ENCODE measurements at places on chromosomes 1 and 21.

DNA sequence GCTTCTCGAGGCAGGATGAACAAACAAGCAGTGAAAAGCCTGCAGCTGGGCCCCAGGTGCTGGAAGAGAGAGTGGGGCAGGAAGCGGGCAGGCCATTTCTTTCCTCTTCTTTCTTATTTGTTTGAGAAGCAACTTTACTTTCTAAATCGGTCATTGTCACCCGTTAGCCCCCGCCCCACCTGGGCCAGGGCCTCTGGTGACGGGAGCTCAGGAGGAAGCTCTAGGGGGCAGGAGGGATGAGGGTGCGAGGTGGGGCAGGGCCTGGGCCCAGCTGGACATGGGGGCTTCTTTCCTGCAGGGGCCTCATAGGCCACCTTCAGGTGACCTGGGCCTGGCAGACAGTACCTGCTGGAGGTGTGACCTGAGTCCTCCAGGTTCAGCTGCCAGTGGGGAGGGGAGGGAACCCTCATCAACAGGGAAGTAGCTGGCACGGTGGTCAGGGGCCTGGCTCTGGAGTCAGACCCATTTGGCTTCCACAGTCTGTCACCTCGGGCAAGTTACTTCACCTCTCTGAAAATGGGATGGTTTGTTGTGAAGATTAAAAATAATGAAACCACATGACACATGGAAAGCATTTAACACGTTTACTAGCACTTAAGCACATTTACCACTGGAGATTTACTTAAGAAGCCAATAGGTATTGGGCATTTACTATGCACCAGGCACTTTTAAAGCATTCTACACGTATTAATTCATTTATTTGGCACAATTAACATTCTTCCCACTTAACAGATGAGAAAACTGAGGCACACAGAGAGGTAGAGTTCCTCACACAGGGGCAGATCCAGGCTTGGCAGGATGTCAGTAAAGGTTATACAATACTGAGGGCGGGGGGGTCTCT lies 54.1 kb upstream of the ID3 start:
- no peak for DNase-seq

GRCh38 chr1:197200272-197200899 lies 53.9 kb upstream of the ASPM start:
- DNase-seq = no peak

DNA sequence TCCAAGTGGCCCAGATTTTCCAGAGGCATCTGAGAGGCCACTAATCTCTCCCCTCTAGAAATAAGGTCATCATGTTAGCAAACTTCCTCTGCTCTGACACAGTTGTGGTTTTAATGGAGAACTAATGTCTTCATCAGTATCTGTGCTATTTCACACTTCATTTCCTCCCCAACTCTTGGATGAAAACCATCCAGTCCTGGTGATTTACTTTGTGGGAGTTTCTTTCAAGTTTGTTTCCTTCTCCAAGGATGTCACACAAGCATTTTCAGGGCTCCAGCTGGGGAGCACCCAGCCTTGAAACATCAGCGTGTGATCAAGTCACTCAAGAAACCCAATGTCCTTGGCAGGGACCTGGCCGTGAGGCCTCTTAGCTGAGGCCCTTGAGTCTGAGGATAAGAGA lies 38.8 kb downstream of the TBX15 start:
- no peak for DNase-seq

- DNase-seq = no peak
Measured at GRCh38 chr1:17346046-17346789, 25.8 kb upstream of the PADI6 start.

DNA sequence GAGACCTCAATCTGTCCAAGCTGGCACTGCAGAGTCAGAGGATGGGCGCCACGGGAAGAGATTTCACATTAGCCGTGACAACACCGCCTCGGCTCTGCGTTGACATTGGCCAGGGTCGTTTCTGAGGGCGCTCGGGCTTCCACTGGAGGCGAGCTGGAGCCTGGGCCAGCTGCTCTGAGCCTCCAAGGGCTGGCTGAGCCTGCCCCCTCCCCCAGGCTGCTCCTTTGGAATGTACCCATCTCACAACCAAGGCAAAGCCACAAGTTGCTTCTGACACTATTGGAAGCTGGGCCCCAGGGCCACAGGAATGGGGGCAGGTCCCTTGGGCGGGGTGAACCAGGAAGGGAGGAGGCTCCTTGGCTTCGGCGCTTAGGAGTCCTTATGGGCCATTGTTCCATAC lies 12.7 kb downstream of the GPR3 start:
- DNase-seq = no peak

DNA sequence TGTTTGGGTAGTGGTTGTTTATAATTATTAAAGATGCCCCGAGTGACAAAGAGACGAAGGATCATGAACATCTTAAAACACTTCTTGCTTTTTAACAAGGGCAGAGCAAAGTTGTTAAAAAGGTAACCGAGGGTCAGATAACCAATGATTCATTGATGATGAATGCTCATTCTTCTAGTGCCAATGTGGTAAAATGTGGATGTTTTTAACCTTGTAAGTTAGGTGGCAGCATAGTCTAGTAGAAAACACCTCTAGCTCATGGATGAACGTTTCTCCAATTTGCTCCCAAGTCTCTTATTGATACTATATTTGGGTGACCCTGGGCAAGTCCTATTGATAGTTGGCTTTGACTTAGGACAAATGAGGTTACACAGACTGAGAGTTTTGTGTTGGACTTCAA lies 167.9 kb downstream of the KIF26B start:
- DNase-seq = no peak

GRCh38 chr1:175887981-175888428 lies 144.6 kb upstream of the TNR start:
- no peak for DNase-seq

GRCh38 chr1:111768625-111769024 lies 12.9 kb downstream of the DDX20 start:
- DNase-seq = no peak

DNA sequence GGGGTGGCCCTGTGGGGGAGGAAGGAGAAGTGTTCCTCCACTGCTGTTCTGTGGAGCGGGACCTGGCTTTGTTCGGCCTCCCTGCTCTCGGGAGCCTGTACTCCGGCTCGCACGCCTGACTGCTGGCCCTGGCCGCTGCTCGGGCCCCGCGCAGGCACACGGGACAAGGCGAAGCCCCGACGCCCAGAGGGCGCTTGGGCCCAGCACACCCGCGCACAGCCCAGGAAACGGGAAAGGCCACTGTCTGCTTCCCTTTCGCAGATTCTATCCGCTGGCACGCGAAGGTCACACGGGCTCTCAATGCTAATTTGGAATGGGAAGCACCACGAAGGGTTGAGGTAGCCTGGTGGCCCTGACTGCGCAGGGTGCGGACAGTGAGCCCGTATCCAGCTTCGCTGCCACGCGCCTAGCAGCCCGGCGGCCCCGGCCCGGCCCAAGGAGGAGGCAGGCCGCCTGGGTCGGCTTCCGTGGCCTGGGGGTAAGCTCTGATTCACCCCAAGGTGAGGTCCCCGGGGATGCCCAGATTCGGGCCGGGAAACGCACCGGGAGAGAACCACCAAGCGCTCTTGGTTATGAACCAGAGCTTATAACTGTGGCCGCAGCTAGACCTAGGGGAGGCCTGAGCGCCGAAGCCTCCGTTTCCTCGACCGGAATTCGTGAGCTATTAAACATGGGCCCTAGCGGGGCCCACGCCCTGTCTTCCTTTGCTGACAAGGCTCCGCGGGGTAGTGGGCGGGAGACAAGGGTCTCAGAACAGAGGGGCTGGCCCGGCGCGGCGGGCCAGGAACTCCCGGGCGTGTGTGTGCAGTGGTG lies 19.7 kb upstream of the TBX15 start:
- DNase-seq = no peak

GRCh38 chr1:205497351-205497750 lies 7.1 kb upstream of the CDK18 start:
- DNase-seq = no peak

GRCh38 chr1:194338241-194338948 lies 1152.0 kb upstream of the B3GALT2 start:
- DNase-seq = no peak

DNA sequence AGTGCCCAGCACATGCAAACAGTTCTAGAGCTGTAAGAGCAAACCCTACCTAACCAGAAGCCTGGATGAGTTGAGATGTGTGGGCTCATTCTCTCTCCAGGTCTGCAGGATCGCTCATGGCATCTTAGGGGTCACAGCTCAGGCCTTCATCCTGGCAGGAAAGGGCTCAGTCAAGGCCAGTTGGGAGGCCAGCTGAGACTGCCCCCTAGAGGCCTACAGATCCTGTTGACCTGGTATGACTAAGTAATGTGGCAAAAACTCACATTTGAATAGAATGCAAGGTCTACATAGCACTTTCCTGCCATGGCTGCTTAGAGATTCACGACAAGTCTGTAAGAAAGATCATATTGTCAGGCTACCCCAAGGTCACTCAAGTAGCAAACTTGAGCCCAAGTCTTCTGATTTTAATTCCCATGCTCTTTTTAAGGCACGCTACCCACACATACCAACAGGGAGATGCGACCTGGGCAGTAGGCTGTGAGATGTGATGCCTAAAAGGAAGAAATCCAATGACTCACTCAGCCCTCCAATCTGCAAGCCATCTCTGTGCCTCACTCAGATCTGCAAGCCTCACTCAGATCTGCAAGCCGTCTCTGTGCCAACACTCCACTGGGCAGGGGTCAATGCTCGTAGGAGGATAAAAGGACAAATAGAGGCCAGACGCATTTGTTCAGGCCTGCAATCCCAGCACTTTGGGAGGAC lies 5.1 kb upstream of the CAPN8 start:
- DNase-seq = no peak

DNA sequence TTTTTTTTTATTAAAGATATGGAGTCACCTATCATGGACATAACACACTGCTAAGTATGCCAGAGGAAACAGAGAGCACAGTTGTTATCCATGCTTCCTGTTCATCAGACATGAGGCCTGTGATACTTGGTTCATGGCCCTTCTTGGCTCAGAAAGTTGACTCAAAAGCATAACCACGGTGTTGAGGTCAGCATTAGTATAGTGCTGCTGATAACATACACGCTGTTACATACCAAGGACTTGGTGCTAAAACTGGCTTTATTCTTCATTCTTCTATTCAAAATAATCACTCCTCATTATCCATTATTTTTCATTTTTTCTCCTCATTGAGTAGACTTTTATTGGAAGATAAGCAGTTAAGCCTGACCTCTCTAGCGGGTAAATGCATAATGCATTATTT lies 464.1 kb downstream of the ADGRL2 start:
- no peak for DNase-seq

DNA sequence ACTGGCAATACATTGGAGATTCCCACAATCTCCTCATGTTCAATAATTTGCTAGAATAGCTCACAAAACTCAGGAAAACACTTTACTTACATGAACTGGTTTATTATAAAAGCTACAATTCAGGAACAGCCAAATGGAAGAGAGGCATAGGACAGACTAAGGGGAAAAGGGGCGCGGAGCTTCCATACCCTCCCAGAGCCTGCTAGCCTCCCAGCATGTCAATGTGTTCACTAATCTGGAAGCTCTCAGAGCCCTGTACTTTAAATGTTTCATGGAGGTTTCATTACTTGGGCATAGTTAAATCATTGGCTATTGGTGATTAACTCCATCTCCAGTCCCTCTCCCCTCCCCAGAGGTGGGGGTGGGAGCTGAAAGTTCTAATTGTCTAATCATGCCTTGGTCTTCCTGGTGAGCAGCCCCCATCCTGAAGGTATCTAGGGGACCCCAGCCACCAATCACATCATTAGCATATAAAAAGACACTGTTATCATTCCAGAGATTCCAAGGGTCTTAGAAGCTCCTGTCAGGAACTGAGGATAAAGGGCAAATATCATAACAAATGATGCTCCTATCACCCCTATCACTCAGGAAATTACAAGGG lies 10.9 kb upstream of the DMRTB1 start:
- no peak for DNase-seq

GRCh38 chr1:17567582-17567981 lies 28.1 kb downstream of the ARHGEF10L start:
- DNase-seq = no peak

DNA sequence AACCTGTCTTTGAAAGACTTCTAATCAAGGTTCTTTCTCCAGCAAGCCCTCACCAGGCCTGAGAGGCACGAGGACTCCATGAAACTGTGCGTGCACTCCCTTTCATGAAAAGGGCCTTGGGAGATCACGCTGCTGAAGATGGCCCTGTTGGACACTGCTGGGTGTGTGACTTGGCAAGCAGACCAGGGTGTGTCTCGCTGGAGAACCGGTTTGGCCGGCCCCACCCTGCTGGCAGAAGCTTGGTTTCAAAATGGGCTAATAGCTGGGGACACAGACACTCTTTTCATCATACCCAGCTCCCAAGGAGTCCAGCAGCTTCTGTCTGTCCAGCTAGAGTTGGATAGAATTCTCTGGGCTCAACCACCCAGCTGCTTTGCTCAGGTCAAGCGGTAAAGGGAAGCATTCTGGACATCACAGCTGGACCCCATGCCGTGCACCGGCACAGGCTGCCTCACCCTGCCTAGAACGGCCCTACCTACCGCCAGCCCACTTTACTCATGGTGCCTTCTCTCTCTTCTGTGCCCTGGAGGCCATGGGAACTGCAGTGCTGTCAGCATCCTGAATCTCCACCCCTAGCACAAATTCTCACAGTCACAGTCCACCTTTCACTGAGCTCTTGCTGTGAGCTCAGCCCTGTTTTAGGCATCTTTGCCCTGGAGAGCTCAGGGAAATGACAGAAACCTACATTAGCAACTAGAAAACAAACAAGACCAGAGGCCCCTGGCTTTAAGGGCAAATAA lies 24.6 kb downstream of the PKP1 start:
- DNase-seq = no peak

DNA sequence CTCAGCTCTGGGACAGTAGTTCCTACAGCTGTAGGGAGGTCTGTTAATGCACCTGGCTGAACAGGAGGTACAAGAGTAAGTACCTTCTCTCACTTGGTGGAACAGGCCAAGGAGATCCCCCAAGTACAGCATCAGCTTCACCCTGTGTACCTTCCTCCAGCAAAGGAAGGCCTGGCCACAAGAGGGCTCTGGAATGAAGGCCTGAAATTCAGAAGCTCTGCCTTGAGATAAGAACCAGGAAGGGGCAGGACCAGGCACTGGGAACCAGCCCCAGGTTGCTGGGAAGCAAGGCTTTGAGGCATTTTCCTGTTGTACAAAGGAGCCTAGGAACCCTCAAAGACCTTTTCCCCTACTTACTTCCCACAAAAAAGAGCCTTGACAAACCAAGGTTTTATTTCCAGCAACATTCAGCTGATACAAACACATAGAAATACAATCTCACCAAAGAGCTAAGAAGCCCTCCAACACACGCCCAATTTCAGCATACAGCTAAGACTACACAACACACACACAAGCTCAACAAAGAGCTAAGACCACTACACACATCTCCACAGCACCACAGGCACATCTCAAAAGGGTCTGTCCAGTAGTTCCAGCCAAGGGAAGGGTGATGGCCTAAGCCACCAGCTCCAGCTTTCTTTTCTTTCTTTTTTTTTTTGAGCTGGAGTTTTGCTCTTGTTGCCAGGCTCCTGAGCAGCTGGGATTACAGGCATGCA lies 23.5 kb downstream of the F11R start:
- peak; percentile 11 for DNase-seq

GRCh38 chr21:37551993-37552355 lies 185.4 kb downstream of the DYRK1A start:
- no peak for DNase-seq

DNA sequence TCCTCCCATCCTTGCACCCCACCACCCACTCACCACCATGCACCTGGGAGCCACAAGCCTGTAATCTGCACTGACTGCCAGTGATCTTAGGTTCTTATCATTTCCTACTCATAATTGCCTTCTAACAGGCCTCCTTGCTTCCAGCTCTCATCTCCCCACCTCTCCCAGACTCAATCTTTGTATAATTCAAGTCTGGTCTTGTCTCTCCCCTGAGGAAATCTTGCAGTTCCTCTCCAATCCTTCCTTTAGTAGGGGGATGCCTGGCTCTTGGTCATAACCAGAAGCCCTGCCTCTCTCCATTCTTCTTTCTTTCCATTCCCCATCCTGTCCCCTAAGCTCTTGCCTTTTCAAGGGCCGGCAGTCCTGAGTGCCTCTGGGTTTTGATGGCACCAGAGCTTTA lies 27.8 kb downstream of the PIGM start:
- DNase-seq = no peak

Measured in stimulated activated CD4-positive, alpha-beta T cell treated with anti-CD3 and anti-CD28 coated beads, Interleukin-1b, Interleukin-23, amount 100 ng/mL, for 1 hour (primary cell).